Ureter (tissue), 1 donor: ENCODE measurements at places on chromosomes 1 and 21. TPM values are rescaled to one million over a fixed set of nuclear protein-coding genes. Genes with fewer than 3 reads are reported as not detected.

DNA sequence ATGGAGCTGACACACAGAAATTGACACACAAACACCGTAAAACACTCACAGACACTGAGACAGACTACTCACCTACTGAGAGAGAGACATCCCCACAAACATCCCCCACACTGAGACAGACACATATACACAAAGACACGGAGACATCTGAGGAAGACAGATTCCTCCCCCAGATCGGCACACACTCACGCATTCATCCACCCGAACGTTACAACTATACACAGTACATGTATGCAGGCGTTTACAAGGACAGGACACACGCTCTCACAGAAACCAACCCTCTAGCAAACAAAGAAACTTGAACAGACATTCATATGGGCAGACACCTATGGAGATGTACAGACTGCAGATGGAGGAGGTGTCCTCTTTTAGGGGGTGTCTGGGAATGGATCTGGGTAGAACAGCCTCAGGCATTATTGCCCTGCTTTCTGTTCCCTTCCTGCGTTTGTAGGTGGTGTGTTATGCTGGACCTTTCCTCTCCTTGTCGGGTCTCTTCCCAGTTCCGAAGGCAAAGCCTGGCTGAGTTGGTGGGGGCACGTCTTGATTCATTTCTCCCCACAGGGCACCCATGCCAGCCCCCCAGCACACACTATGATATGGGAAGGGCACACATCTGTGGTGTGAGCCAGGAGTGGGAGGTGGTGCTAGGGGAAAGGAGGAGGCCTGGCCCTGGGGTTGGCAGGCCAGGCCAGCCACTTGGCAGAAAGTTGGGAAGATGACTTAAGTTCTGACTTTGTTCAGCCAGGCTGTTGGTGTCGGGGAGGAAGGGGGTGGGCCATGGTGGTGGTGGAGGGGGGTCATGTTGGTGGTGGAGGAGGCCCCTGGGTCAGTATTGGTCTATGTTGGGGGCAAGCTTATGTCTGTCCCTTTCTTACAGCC is 1.5 kb downstream of the KIRREL1 start:
- peak; percentile 55 for DNase-seq

DNA sequence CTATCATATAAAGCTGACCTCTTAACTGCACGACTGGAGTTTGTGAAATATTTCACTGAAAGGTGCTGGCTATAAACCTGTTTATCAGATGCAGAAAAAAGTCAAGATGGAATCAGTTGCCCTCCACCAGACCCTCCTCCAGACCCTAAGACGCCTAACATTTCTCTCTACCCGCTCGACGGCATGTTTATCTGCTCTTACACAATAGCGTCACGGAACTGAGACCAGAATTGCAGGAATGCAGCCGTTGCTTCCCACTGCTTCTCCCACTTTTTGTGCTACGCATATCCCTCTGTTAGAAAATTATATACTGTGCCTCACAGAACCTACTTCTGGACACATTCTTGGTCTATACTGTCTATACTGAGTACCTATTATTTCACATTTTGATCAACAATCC is 28.2 kb upstream of the FAM131C start:
- DNase-seq: no peak

DNA sequence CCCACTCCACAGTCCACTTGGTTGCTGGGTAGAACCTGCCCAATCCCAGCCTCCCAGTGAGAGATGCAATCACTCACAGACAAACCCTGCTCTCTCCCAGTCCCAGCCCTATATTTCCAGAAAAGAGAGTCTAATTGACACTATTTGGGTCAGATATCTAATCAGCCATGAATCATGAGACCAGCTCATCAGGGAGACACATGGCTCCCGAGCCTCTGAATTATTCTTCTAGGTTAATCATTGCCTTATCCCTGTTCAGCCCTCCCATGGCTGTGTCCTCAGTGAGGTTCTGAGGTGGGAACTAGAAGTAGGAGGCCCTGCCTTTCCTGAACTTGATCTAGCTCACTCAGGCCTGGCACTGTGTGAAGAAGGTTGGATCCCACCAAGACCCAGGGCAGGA is 49.9 kb upstream of the ZC3H12A start:
- DNase-seq: no peak

- DNase-seq: no peak
Measured at GRCh38 chr1:30984165-30984889, 75.8 kb upstream of the SDC3 start.

- no peak for DNase-seq
Measured at GRCh38 chr21:35244514-35244913, 195.4 kb upstream of the RUNX1 start.

GRCh38 chr1:78958711-78959110 is 47.8 kb downstream of the ADGRL4 start:
- DNase-seq: no peak

DNA sequence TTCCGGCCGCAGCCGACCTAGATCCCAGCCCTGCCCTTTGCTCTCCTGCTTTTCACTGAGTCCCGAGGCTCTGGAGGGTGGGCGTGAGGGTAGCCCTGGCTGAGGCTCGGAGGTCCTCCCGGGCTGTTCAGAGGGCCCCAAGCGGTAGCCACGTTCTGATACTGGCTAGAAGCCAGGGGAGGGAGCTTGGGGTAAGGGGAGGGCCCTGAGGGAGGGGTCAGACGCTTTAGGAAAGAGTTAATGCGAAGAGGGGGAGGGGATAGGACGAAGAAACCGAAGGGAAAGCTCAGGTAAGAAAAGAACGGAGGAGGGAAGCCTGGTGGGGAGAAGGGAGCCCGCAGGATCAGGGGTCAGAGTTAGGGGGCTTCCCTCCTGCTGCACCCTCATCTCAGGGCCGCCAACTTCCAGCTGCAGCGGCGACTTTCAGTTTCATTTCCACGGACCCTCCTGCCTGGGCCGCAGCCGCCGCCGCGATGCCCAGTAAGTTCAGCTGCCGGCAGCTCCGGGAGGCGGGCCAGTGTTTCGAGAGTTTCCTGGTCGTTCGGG is at the start of gene MOV10:
TSS of gene MOV10 (plus strand) at position 220 of the 546 bp plus-strand sequence. CDS start at position 474, 254 bp downstream.
- peak; percentile 71 for DNase-seq

DNA sequence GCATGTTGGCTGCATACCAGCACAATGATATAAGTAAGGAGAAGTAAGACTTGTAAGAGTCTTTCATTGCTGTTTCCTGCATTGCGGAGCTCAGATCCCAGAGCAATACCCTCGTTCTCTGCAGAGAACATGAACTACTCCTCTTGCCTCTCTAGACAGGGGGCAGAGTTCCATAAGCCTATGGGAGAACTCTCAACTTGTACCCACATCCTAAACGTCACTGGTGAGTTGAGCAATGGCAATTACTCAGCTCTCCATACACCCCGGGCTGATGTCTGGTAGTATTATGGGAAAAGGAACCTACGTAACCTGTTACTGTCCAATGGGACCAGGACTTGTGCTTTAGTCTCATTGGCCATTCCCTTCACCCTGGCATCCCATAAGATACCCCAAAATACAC is 27.3 kb upstream of the ZNF496 start:
- DNase-seq: no peak

DNA sequence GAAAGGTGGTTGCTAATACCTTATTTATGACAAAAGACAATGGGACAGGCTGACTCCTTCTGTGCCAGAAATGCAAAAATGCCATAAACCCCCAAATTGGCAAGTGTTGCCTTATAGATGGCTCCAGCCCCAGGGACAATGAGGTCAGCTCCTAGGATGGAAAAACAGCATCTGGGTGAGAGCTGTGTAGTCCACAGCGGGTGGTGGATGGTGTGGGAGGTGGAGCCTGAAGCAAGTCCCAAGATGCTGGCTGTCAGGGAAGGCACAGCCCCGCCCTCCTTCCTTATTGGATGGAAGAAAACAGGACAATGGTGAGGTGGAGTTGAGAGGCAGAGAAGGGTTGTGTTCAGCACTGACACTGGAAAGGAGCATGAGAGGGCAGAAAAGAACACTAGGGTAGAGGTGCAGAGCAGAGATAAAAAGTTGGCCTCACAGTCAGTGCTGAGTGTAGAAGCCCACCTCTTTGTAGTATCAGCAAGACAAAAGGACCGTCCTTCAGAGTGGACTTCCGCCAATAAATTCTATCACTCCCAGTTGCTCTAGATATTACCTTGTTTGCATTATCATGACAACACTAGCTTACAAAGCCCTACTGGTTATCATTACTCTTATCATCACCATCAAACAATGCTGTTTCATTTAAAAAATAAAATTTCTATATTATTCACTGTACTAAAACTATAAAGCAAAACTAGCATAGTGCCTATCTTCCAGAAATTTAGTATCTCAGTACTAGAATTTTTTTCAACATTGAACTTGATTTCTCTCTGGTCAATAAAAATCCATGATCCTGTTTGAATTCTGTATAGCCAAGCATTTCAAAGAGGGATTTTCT is 3.7 kb upstream of the SDE2 start:
- DNase-seq: no peak

DNA sequence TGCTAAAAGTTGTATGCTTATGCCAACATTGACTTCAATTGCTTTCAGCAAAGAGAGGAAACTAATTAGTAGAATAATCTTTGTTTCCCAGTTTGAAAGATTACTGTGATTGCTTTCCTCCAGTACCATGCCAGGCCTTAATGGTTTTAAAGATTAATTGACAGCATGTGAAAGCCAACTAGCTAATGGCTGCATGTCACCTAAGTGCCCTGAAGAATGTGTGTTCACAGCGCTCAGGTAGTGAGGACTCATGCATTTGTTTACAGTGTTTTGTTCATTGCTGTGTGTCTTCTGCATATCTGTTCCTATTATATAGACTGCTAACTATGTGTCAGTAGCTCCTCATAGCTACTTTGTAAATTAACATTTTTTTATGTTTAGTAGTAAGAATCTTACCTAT is 335.6 kb downstream of the LRRIQ3 start:
- DNase-seq: no peak

DNA sequence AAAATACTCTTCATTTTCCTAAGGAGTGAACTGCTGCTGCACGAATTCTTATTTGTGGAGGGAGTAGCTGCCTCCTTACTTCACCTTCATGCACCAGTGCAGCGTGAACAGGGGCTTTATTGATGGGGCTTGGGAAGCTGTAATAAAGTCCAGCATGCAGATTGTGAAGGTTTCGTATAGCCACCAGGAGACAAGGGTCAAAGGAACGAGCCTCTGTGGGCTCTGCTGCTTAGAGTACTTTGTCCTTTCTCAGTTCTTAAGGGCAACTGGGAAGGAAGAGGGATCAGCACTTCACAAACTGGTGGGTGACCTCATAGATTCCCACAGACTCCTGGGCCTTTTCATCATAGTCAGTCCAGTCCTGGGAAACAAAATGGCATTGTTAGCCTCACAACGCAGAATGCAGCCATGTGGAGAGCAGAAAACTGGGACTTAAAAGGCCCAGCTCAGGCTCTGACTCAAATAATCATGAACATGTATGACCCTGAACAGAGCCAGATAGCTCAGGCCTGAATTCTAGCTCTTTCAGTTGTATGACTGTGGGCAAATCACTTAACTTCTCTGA is 6.0 kb downstream of the CZIB start:
- DNase-seq: no peak

- no peak for DNase-seq
Measured at GRCh38 chr1:87113313-87113712, 198.9 kb downstream of the HS2ST1 start.

DNA sequence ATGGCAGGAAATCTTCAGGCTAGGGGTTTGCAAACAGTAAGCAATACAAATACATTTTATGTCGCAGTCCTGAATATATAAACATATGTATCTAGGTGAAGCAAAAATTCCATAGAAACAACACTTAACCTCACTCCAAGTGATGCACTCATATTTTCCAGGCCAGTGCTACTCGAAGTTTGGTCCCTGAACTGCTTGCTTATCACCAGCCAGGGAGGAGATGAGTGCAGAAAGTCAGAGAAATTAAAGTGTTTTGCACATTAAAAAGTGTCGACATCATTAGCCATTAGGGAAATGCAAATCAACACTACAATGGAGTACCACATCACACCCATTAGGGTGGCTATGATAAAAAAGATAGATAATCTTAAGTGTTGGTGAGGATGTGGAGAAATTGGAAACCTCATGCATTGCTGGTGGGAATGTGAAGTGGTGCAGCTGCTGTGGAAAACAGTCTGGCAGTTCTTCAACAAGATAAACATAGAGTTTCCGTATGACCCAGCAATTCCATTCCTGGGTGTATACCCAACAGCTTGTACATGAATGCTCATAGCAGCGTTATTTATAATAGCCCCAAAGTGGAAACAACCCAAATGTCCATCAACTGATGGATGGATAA is 70.5 kb upstream of the CSF1 start:
- DNase-seq: no peak

- no peak for DNase-seq
Measured at GRCh38 chr1:46687921-46688509, 16.4 kb downstream of the TEX38 start.

DNA sequence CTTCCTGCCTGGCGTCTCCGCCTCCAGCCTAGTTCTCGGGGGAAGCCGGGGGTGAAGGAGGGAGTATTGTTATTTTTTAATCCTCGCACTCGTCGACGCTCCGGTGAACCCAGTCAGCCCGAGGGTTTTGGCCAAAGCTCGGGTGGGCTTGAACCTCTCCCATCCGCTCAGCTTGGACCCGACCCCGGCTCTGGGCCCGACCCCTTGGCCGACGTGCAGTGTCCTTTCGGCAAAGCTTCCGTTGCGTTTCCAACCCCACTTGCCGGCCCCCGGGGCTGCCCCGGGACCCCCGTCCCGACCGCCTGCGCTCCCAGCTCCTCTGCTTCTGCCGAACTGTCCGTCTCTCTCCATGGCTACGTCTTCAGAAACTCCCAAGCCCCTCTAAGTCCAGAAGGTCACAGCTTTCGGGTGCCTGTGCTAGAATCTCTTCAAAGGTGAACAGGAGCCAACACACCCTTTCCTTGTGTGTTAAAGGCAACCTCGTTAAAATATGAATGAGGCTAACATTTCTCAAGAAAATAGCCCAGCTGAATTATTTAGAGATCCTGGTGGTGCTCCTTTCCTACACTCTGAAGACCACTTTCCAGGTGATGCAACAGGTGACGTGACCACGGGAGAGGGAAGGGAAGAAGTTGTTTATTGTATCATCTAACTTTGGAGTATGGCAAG is 647 bp downstream of the DESI2 start:
- no peak for DNase-seq

- no peak for DNase-seq
Measured at GRCh38 chr1:8349961-8350360, 32.0 kb downstream of the SLC45A1 start.

- DNase-seq: no peak
Measured at GRCh38 chr1:1219341-1219740, 5.4 kb upstream of the TNFRSF4 start.

GRCh38 chr1:50659107-50659662 is 235.9 kb upstream of the DMRTA2 start:
- DNase-seq: no peak

- DNase-seq: no peak
Measured at GRCh38 chr1:5709461-5709975, 282.7 kb downstream of the NPHP4 start.

DNA sequence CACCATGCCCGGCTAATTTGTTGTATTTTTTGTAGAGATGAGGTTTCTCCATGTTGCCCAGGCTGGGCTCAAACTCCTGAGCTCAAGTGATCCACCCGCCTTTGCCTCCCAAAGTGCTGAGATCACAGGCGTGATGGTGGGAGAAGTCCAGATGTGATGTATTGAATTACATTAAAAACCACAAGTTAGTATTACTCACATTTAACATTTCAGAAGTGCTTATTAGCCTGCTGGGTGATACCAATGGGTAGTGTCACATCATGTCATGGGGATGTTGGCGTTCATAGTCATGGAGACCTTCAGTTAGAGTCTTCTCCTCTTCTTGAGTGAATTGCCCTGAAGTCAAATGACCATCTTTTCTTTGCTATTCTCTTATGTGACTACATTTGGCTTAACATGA is 63.6 kb upstream of the VAMP3 start:
- DNase-seq: no peak

The RGS13 gene
- total RNA-seq: 0.62 TPM

The PGBD2 gene
- 13.1 TPM for total RNA-seq

The NUP210L gene
- 0.39 TPM for total RNA-seq

The OR14A2 gene
- total RNA-seq: not detected

The LCE1B gene
- total RNA-seq: not detected

The FCMR gene
- total RNA-seq: 17.1 TPM
